ENCODE measurements at places on chromosomes 1 and 21.

- no peak for DNase-seq
Observed at GRCh38 chr1:53482441-53483153, 23.4 kb downstream of the DMRTB1 start.

GRCh38 chr1:8040586-8040985, 14.5 kb upstream of the ERRFI1 start:
- DNase-seq = peak; percentile 99

DNA sequence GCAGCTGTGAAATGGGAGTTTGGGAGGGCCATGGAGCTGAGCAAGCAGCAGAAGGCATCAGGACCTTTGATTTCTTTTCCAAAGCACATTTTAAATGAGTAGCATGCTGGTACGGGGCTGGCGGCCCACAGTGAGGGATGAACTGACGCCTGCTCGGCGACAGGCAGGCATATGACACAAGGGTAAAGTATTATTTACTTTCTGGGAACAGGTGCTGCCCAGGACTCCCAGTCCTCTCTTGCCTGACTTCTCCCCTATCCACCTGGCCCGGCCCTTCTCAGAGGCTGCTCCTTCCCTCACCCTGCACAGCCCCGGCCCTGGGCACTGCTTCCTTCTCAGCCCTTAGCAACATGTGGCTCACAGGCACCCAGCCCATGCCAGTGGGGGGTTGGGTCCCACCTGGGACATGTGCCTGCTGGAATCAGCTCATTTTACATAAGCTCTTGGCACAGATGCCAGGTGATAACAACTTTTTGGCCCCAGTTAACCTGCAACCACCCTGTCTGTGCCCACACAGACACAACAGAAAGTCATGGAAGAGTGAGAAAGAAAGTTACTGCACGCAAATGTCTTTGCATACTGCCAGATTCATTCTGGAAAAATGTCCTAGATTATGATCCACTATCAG, 112.3 kb upstream of the GADD45A start:
- peak; percentile 8 for DNase-seq

GRCh38 chr1:29305943-29306342, 69.6 kb downstream of the PTPRU start:
- no peak for DNase-seq

GRCh38 chr1:24443241-24443656, 27.6 kb downstream of the NIPAL3 start:
- no peak for DNase-seq

DNA sequence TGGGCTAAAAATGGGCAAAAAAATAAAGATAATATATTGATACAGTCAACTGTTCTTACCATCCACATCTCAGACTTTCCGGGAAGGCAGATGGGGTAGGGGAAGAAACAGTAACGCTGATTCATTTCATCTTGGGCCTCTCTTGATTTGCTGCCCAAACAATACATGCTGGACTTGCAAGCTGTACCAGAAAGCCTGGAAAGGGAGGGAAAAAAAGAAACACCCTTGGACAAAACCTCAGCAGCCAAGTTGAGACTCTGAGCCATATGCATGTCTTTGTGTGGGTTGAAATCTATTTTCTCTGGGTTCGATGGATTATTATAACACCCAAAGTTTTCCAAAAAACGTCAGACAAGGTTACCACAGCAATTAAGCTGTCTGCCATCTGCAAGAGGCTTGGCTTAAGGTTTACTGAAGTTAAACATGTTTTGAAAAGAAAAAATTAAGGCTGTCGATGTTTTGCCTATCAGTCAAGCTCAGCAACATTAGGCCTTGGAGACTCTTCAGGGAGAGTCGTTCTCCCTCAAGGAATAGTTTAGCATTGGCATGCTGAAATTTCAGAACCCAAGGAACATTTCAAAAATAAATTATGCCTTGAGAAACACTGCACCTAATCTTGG, 71.2 kb downstream of the PSMG1 start:
- DNase-seq = no peak

DNA sequence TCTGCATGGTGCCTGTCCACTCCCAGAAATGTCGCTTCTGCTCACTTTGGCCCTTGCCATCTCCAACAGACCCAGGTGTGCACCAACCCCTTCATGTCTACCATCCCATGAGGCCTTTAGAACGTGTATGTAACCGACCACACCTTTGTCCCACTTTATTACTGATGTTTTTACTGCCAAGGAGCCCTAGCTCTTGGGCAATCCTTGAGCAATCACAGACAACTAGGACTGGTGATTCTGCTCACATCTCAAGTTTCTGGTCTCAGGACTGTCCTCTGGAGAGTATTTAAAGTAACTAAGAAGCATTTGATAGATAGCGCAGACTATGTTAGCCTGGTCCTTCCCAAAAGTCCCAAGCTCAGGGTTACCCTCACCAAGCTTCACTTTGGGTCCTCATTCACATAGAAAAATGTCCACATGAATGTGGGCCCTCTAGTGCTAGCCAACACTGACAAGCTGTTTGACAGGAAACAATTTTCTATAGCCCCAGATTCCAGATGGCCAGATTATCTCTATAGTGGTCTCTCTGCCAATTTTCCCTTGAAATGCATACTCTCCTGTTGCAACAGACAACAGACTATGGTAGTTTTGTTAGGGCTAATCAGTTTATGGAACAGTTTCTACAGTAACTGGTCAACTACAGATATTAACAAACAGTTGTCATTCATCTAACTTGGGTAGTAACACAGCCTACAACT, 6.9 kb upstream of the TMEM81 start:
- DNase-seq = no peak

DNA sequence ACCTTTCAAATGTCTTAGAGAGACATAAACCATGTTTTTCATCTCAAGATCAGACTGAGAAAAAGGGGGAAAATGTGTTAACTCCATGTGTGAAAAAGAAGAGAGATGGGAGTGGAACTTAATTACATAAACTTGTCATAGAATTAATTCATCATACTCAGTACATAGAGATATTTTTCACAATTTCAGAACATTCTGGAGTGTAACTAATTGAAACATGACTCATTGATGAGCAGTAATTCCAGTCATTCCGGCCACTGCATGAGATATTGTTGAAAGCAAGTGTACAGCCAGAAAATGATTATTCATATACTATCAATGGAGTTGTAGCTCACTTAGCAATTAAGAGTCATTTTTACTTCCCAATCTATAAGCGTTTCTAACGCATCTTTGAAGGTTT, 739.3 kb downstream of the LTN1 start:
- peak; percentile 62 for DNase-seq

- peak; percentile 84 for DNase-seq
Observed at GRCh38 chr1:169550294-169550693, 36.0 kb downstream of the F5 start.

GRCh38 chr1:25987951-25988350, 9.9 kb downstream of the PAFAH2 start:
- no peak for DNase-seq
